Left renal pelvis (tissue), 4 donors: ENCODE measurements at places on chromosomes 3 and 15.

DNA sequence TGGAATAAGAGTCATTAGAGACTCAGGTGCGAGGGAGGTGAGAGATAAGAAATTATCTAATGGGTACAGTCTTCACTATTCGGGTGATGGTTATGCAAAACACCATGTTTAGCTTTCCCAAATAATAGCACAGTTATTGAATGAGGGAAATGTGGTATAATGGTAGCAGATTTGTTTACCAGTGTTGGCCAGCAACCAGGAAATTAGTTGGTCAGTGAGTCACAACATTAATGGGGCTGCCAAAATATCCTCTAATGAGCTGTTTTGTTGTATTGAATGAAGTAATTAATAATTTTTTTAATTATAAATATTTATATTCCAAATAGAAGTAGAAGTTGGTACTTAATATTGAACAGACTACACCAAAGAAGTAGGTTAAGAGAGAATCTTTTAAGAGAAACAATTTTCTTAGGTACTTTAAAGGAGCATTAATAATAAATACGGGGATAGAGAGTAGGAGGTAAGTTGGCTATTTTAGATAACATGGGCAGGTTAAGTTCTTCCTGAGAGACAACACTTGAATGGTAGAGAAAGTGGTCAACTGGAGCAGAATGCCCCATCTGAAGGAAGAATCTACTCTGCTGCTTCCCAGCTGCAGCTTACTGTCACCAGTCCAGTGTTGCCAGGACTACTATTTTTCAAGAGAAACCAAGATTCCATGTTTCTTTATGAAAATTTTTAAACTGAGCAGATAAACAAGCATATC, 218.8 kb downstream of the UBE2E2 start:
- no peak for DNase-seq

DNA sequence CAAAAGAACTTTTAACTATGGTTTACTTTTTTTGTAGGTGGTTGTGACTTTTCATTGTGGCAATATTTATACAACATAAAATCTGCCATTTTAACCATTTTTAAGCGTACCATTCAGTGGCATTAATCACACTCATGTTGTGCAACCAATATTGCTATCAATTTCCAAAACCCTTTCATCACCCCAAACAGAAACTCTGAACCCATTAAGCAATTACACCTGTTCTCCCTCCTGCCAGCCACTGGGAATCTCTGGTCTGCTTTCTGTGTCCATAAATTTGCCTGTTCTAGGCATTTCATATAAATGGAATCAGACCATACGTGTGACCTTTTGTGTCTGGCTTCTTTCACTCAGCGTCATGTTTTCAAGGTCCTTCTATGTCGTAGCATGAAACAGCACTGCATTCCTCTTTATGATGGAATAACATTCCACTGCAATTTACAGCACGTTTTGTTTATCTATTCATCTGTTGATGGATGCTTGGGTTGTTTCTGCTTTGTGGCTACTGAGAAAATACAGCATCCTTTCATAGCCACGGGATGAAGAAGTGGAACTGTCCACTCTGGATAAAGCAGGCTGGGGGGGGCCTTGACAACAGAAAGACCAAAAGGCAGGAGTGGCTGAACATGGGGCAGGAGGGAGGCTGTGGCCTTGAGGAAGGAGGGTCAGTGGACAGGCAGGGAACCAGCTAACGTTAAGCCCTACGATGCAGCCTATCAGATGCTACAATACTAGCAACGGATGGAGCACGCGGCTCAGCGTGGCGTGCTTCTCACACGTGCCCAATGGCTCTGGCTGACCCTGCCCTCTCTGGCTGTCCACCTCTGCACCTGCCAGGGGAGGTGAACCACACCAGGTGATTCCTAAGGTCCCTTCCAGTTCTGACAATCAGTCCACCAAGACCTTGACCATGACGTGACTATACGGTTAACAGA, 110.9 kb downstream of the SEC22A start:
- no peak for DNase-seq

GRCh38 chr3:33339758-33340157, 62.5 kb downstream of the FBXL2 start:
- DNase-seq: no peak

GRCh38 chr3:24373198-24373959, 121.3 kb downstream of the THRB start:
- no peak for DNase-seq

GRCh38 chr3:10594915-10595314, 89.5 kb upstream of the ATP2B2 start:
- DNase-seq: peak; percentile 46

- no peak for DNase-seq
Measured at GRCh38 chr3:25817638-25818037, 27.7 kb downstream of the OXSM start.

GRCh38 chr15:42364529-42364928, 5.2 kb downstream of the CAPN3 start:
- DNase-seq: no peak

- no peak for DNase-seq
Measured at GRCh38 chr3:155646669-155647068, 98.2 kb downstream of the PLCH1 start.

- no peak for DNase-seq
Measured at GRCh38 chr3:111047812-111048435, 23.7 kb upstream of the NECTIN3 start.

- no peak for DNase-seq
Measured at GRCh38 chr3:98735761-98736269, 27.3 kb upstream of the ST3GAL6 start.

GRCh38 chr15:69860921-69861320, 236.8 kb downstream of the TLE3 start:
- no peak for DNase-seq

GRCh38 chr3:56124546-56124945, 343.7 kb downstream of the ERC2 start:
- DNase-seq: no peak

- no peak for DNase-seq
Measured at GRCh38 chr3:120908795-120909601, 993 bp downstream of the STXBP5L start.

GRCh38 chr3:65351753-65352152, 664.0 kb upstream of the ADAMTS9 start:
- no peak for DNase-seq

DNA sequence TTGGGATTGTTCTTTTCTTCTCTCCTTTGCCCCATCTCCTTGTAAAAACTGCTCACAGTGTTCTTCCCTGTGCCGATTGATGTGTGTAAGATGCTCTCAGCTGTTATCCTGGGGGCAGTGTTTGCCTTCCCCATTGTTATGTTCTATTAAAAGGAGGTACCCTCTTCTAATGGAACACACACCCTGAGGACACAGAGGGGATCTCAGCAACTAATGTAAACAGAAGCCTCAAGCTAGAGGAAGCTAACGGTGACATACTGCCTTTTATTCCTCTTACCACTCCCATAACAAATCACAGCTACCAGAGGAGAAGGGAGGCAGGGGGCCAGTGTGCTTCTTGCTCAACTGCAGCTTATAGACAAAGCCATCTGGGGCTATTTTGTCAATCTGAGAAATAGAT, 2.2 kb downstream of the TAGLN3 start:
- DNase-seq: no peak

DNA sequence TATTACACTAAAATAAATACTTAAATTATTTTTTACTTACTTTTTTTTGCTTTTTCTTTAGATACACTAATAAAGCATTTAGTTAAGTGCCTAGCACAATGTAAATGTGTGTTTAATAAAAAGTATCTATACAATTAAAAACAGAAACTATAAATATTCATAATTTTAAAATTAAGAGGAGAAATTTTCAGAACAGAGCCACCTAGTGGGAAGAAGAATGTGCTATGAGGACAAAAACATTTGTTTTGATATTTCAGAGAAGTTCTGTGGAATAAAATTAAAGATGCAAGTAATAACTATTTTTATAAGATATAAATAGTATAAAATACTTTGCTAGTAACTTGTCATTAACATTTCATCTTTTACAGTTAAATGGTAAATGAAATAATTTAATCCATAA, 33.6 kb upstream of the PLSCR5 start:
- no peak for DNase-seq

DNA sequence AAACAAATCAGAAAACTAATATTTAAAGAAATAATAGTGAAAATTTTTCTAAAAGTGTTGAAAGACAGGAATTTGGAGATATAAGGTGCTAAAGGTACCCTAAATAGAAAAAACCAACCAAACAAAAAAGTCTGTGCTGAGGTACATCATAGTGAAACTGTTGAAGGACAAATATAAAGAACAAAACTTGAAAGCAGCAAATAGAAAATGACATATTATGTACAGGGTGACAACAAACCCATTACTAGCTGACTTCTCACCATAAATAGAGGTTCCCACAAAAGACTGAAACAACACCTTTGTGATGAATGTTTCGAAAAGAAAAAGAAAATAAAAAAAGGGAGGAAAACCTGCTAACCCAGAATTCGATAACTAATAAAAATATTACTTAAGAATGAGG, 502.5 kb upstream of the NECTIN3 start:
- DNase-seq: no peak

GRCh38 chr3:119542168-119542767, 17.1 kb downstream of the CD80 start:
- no peak for DNase-seq

DNA sequence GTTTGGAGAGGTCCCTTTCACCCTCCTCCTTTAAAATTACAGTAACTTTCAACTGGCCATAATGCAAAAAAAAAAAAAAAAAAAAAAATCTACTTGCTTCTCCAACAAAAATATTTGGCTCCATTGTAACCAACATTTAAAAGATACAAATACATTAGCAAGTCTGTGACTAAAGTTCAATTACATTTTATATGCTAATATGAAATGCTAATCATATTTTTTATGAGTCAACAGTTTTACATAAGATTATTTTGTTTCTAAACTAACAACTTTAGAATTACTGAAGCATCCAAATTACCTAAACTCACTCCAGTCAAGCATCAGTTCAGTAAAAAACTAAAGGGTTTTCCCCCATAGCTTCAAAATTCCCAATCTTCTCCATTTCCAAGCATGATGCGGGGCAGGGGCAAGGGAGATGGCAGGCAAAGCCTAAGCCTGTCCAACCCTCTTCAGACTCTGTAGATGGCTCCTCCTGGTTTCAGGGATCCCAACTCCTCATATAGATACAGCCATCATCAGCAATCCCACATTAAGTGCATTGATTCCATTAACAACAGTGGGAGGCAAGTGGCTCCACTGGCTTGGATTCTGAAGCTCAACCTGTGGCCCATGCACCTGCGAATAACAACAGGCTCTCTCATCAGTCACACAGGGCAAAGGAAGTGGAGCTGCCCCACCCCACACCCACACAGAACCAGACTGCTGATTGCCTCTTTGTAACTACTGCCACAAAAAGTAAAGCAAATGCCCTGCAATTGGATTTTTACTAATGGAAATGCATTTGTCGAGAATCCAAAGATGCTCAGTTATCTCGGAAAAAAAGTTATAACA, 15.0 kb downstream of the SFMBT1 start:
- no peak for DNase-seq

DNA sequence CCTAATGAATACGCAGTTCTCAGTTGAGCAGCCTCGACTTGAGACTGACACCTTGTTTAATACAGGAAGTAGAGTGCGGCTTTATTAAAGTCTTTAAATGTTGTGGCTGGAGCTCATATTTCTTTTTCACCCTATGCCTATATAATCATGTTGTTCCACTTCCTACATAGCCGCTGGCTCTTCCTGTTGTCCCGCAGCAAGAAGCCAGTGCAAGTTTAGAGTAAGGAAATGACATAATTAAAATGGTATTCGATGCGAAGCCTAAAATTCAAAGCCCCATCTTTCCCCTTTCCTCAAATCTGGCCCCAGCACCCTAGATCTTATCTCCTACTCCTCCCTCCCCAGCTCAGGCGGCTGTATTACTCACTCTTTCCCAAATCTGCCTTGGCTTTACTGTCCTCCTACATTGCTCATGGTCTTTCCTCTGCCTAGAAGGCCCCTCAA, 7.5 kb upstream of the PHLDB2 start:
- no peak for DNase-seq
